ENCODE measurements at places on chromosomes 6 and 20.
A peak's percentile ranks its signal among the peaks of the same experiment; 100 is the strongest.

GRCh38 chr20:31681128-31681727, 41.4 kb downstream of the BCL2L1 start:
- no peak for DNase-seq

GRCh38 chr20:24503352-24503931, 34.0 kb downstream of the SYNDIG1 start:
- no peak for DNase-seq

DNA sequence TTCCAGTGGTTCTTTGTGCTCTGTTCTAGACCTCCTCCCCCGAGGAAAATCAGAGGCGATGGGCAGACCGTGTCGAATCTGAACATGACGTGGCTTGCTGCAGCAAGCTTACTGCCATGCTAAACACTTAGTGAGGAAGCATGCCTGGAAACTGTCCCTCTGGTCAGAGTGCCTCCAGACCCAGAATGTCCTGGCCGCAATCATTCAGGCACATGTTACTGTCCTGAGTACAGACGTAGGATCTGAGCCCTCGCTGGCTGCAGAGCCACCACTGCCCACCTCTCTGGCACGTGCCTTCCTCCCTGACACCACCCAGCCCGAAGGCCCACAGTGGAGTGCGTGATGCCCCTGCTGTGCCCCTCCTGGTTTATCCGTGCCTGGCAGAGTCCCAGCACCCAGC, 163.6 kb downstream of the SYNDIG1 start:
- no peak for DNase-seq

- DNase-seq, result no peak
Observed at GRCh38 chr20:50220093-50220893, 29.7 kb downstream of the CEBPB start.

DNA sequence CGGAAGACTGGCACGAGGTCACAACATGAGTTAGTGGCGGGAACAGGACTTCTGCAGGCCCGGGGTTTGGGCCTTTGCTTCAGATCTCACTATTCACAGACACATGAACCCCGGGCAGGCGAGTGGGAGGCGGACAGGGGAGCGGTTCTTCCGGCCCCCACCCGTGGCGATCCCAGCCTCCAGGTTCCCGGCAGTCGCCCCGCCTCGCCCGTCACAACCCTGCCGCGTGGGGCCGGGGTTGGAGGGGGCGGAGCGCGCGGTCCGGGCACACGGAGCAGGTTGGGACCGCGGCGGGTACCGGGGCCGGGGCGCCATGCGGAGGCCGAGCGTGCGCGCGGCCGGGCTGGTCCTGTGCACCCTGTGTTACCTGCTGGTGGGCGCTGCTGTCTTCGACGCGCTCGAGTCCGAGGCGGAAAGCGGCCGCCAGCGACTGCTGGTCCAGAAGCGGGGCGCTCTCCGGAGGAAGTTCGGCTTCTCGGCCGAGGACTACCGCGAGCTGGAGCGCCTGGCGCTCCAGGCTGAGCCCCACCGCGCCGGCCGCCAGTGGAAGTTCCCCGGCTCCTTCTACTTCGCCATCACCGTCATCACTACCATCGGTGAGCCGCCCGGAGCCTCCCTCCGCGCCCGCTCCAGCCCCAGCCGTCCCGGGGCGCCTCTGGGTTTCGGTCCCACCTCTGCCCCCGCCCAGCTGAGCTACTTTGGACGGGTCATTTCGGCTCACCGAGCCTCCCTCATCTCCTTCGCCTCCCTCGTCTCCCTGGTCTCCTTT, at the start of gene KCNK15:
Gene KCNK15, plus strand, starts transcription at position 268 of the 769 bp plus-strand sequence. Its CDS starts 46 bp downstream, at position 314.
- peak; percentile 42 for DNase-seq

GRCh38 chr6:14278446-14278845, 160.9 kb downstream of the CD83 start:
- no peak for DNase-seq

GRCh38 chr20:61988665-61989064, 77.0 kb downstream of the TAF4 start:
- DNase-seq, result no peak

DNA sequence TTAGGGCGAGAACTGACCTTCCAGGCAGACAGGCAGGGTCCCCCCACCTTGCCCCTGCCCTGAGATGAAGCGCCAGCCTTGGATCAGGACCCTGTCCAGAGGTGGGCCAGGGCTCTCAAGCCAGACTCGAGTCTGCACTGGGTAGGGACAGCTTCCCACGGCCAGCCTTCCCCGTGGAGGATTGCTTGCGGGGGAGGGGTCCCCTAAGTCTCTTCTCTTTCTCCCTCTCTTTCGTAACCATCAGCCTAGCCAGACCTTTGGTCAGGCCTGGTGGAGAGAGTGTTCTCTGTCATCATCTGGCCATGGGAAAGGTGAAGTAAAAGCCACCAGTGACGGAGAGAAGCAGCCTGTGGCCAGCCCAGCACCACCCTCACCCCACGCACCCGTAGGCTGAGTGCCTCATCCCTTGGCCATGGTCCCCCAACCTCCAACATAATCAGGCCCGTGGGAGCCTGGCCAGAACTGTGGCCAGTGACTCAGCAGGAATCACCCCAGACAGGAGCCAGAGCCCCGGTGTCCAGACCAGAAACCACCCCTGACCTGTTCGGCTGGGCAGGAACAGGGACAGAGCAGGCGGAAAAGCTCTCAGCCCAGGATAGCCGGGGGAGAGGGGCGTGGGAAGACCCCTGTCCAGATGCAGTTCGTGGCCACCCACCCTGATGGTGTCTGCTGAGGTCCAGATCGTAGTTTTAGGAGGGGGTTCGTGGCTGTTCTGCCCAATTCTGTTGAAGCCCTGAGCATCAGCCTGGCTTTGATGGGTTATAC, 47.1 kb downstream of the SNAI1 start:
- no peak for DNase-seq

- DNase-seq, result no peak
Observed at GRCh38 chr6:36065916-36066315, 38.3 kb downstream of the MAPK14 start.

All from stimulated activated CD4-positive, alpha-beta T cell treated with anti-CD3 and anti-CD28 coated beads, Interleukin-1b, Interleukin-23, amount 100 ng/mL, for 48 hours (primary cell).